ENCODE measurements at places on chromosomes 12 and 14.

DNA sequence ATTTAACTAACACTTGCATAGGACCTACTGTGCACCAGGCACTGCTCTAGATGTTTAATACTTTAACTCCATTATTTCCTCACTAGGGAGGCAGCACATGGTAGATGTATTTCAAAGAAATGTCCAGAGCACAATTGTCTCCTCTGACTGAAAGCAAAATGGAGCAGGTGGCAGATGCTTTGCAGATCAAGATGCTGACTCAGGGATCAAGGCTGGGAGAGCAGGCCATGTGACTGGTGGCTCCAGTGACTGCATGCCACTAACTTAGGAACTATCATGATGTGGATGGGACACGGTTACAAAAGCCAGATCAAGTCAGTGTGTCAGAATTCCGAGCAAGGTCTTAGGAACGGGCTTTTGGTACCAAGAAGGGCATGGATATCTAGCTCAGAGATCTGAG lies 28.2 kb downstream of the SERPINA11 start:
- no peak for DNase-seq

GRCh38 chr14:72383865-72384264 lies 451.6 kb downstream of the RGS6 start:
- DNase-seq, result no peak

GRCh38 chr12:118611770-118612169 lies 235.4 kb downstream of the SUDS3 start:
- DNase-seq, result no peak

DNA sequence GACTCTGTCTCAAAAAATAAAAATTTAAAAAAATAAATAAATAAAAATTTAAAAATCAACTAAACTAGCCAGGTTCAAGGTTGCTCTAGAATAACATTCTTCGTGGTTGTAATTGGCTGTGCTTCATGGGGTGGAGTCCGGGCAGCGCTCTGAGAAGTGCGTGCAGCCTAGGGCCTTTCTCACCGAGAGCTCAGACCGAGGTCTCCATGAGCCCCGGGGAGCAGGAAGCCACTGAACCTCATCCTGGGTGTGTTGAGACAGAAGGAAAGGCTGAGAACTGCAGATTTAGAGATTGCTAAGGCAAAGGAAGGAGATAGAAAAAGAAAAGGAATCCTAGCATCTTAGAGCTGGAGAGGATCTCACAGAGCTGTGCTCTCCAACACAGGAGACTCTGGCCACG lies 14.7 kb downstream of the P2RX4 start:
- DNase-seq, result no peak

DNA sequence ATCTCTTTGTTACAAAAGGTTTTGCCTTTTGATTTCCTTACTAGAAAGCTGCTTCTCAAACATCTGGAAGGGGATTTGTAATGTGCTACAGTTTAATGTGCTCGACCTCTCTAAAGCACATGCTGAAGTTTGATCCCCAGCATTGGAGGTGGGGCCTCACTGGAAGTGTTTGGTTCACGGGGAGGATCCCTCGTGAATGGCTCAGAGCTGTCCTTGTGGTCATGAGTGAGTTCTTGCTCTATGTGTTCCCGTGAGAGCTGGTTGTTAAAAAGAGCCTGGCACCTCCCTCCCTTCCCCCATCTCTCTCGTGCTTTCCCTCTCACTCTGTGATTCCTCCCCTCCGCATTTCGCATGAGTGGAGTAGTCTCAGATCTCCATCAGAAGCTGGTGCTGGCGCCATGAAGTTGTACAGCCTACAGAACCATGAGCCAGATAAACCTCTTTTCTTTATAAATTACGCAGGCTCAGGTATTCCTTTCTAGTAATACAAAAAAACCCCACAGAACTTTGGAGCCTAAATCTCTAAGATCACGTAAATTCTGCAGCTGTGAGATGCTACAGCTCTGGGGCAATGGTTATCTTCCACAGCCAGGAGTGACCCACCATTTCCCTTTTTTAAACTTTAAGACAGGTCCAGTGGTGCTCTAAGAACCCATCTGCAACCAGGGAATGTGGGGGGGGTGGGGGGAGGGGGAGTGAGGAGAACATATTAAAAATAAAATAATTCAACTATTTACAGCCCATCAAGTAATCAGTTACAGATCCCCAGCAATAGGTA lies 214.4 kb downstream of the FOXN3 start:
- no peak for DNase-seq

GRCh38 chr14:98223106-98223505 lies 1048.9 kb downstream of the BCL11B start:
- no peak for DNase-seq

DNA sequence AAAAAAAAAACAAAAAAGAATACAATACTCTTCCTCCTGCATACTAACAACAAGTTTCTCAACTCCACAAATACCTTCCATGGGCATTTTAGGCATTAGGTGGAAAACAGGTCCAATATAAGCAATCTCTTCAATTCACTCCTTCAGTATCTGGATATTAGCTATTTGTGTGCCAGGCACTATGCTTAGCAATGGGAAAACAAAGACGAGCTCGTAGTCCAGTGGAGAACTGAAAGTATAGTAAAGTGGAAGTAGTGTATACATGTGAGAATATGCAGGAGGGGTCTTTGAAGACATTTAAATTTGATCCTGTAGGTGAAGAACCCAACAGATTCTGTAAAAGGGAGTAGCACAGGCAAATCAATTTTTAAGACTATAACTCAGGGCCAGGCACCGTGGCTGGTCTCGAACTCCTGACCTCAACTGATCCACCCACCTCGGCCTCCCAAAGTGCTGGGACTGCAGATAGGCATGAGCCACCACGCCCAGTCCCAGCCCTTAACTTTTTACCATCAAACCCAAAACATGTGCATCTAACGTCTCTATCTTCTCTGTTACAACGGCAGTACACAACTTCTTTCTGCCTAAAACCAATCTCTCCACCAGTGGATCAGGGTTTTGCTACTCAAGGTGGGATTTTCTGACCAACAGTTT lies 10.6 kb downstream of the HECTD1 start:
- no peak for DNase-seq

GRCh38 chr12:82174936-82175335 lies 183.3 kb downstream of the CCDC59 start:
- DNase-seq, result no peak

DNA sequence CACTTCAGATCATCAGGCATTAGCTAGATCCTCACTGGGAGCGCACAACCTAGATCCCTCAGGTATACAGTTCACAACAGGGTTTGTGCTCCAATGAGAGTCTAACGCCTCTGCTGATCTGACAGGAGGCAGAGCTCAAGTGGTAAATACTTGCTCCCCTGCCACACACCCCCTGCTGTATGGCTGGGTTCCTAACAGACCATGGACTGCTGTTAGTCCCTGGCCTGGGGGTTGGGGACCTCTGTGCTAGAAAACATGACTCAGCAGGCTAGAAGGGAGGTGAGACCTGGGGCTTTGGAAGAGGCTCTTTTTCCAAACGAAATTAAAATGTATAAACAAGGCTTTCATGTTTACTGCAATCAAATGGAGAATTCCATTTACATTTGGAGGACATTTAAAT lies 691.1 kb downstream of the FLRT2 start:
- DNase-seq, result no peak

GRCh38 chr12:53338916-53339315 lies 2.8 kb upstream of the SP7 start:
- DNase-seq, result no peak

DNA sequence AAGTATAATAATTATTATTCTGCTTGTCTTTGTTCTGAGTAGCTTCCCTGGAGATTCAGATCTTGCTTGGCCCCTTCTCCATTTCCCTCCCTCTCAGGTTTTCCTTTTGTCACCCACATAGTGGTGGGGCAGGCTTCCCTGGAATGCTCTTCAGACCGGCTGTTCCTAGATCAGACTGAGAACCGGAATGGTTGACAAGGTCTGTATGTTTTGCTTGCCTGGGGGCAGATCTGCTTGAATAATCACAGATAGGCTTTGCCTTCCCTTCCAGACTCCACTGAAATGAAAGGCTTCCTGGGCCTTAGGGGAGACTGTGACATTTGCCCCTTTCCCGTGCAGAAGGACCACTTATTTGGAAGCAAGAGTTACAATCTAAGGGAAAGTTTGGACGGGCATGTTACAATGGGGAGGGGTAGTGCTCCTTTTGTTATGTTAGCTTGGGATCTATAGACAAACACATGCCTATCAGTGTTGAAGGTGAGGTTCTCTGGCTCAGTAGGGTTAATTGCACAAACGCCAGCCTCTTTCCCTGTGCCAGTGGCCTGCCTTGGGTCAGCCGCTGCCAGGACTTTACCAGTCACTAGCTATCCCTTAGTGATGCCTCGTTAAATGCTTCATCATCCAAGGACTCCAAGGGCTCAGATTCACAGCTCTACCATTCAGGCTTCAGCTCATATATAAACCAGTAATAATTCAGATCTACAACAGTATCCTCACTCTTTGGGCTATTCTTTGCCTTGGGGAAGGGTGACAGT lies 178.6 kb downstream of the SNAPC1 start:
- peak; percentile 50 for DNase-seq

DNA sequence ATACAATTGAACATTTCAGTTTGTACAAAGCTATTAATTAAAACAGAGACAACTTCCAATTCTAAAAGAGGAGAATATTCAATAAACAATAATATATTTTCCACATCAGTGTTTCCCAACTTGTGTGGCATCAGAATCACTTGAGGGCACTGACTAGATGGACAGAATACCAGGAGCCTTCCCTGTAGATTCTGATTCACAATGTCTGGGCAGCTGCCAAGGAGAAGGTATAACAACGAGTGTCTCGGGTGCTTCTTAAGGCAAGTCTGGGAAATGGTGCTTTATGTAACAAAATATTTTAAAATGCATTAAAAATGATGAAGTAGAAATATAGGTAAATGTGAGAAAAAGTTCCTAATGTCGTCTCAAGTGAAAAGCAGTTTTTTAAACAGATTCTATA lies 26.2 kb downstream of the GALC start:
- no peak for DNase-seq
